Colonic mucosa (tissue), 4 donors: ENCODE measurements at places on chromosomes 6 and 20. TPM values are rescaled to one million over a fixed set of nuclear protein-coding genes. Genes with fewer than 3 reads are reported as not detected.

- H3K27me3 ChIP-seq = no peaks in the 10 kb centered on the region
- H3K27ac ChIP-seq = peak overlapping the region; percentile 82
- no peak for DNase-seq
- H3K4me1 ChIP-seq = peaks cover 25% of the 10 kb centered on the region
- no peak overlapping the region for H3K4me3 ChIP-seq
Observed at GRCh38 chr6:158003910-158004700, 22.4 kb downstream of the SYNJ2 start.

Gene COL21A1
- total RNA-seq = 0.79 TPM

- H3K4me3 ChIP-seq = no peak overlapping the region
- no peaks in the 10 kb centered on the region for H3K4me1 ChIP-seq
- H3K27me3 ChIP-seq = no peaks in the 10 kb centered on the region
- DNase-seq = no peak
- H3K36me3 ChIP-seq = no peaks in the 10 kb centered on the region
- H3K27ac ChIP-seq = no peak overlapping the region
Observed at GRCh38 chr6:17894905-17895304, 92.5 kb downstream of the KIF13A start.

- H3K27me3 ChIP-seq = no peaks in the 10 kb centered on the region
- H3K4me3 ChIP-seq = no peak overlapping the region
- H3K27ac ChIP-seq = no peak overlapping the region
- H3K4me1 ChIP-seq = no peaks in the 10 kb centered on the region
Observed at GRCh38 chr6:108831104-108831503, 17.1 kb upstream of the ARMC2 start.

DNA sequence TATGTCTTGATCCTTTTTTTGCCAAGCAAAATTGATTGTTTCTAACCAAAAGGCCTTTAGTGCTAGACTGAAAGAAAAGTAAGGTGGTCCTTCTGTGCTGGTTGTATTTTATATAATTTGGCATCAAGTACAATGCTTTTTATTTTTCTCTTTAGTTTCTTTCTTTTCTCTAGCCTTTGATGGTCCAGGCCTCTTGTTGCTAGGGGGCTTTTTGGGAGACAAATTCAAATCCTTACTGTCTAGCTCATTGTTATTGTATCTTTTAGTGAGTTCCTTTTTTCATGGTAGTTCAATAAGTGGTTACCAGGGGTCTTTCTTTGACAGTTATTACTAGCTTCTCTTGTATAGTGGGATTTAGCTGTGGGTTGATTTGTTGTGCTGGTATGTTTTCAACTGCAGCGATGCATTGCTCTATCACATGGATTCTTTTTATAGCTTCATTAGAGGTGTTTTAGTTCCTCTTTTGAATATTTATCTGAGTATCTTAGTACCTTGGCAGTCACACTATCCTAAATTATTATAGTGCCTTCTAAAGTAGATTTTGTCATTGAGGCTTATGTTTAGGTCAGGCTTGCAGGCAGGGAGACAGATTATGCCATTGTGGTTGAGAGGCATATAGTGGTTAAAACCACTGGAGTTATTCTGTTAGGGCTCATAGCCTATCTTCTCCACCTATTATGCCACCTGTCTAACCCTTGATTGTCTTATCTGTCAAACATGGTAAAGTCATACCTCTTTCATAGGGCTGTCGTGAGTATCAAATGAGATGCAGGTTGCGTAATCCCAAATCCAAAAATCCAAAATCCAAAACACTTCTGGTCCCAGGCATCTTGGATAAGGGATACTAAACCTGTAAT, 49.5 kb downstream of the KCNS1 start:
- H3K4me1 ChIP-seq = no peaks in the 10 kb centered on the region
- no peak overlapping the region for H3K4me3 ChIP-seq
- no peaks in the 10 kb centered on the region for H3K27me3 ChIP-seq
- H3K36me3 ChIP-seq = no peaks in the 10 kb centered on the region

DNA sequence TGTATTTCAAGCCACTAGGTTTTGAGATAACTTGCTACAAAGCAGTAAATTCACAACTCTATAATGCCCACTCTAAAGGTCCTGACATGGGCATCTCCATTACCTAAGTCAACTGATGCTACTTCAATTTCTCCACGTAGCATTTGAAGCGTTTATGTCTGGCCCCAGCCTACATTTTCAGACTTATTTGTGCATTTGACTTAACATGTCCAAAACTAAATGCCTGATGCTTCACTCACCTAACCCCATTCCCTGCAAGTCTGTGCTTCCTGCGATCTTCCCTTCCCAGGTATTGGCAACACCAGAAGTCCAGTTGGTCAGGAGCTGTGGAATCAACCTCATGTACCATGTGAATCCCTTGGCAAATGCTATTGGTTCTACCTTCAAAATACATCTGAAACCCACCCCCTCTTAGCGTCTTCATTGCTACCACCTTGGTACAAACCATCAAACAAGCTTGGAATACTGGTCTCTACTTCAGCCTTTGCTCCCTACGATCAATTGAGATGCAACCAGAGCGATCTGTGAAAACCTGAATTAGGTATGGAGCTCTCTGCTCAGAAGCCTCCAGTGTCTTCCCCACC, 12.8 kb upstream of the ZNFX1 start:
- no peak overlapping the region for H3K27ac ChIP-seq
- peaks cover 23% of the 10 kb centered on the region for H3K36me3 ChIP-seq
- H3K27me3 ChIP-seq = no peaks in the 10 kb centered on the region
- no peak overlapping the region for H3K4me3 ChIP-seq
- DNase-seq = no peak

DNA sequence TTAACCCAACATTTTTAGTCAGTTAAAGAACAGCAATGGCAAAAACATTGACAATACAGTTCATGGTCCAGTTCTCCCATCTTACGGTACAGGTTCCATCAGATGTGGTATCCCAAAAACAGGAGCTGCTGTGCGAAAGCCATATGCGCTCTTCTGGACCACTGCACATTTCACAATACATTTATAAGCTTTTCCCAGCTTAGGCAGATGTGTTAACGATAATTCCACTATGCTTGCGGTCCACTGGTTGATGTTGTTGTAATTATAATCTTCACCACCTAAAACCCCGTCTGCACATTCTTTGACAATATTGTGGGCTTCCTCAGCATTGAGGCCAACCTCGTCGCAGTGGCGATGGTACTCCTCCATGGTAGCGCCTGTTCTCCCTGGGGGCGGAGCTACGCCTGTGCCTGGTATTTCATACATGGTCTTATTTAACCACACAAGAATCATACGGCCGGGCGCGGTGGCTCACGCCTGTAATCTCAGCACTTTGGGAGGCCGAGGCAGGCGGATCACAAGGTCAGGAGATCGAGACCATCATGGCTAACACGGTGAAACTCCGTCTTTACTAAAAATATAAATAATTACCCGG, 52.0 kb downstream of the BFSP1 start:
- no peak overlapping the region for H3K4me3 ChIP-seq
- no peaks in the 10 kb centered on the region for H3K4me1 ChIP-seq
- H3K27ac ChIP-seq = no peak overlapping the region
- no peaks in the 10 kb centered on the region for H3K36me3 ChIP-seq

Gene EEF1E1
- 21.7 TPM for total RNA-seq

- no peaks in the 10 kb centered on the region for H3K27me3 ChIP-seq
- H3K4me3 ChIP-seq = no peak overlapping the region
- no peak for DNase-seq
- no peaks in the 10 kb centered on the region for H3K4me1 ChIP-seq
- H3K27ac ChIP-seq = no peak overlapping the region
- H3K36me3 ChIP-seq = no peaks in the 10 kb centered on the region
Observed at GRCh38 chr6:117552618-117553017, 49.7 kb downstream of the GOPC start.

Gene FITM2
- 11.6 TPM for total RNA-seq
